ENCODE measurements at places on chromosomes 16 and 17. TPM values are rescaled to one million over a fixed set of nuclear protein-coding genes. Genes with fewer than 3 reads are reported as not detected.

DNA sequence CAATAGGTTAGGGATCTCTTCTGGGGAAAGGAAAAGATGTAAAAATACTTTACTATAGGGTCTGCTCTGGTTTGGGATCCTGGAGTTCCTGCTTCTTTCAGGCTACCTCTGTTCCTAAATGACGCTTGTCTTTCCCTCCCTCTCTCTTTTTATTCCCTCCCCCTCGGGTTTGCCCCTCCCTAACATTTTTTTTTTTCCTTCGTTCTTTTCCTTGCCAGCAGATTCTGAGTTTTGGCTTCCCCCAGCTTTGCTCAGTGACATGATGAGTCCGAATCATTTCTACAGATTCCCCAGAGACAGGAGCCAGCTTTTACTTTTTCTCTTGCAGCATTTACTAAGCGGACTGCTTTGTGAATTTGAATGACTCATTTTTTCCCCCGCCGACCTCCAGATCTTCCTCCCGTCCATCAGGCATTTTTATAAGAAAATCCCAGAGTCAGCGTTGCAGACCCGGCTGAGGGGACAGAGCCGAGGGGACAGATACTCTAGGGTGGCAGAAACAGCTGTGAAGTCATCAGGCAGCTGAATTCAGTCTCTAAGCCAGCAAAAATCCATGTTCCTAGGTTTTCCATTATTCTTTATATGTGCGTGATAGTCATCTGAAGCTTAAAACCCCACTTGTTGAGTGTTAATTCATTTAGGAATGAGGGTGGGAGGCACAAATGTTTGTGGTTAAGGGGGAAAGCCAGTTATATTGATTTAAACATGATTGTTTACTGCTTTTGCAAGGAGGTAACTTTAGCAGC lies at the start of gene TMEM100:
TMEM100 (minus strand) TSS at position 123 of the 746 bp plus-strand sequence. CDS start 1,794 bp downstream, outside the sequence.
- peak; percentile 45 for DNase-seq

GRCh38 chr17:3683054-3683511 lies 12.9 kb downstream of the P2RX5 start:
- no peak for DNase-seq

Gene TBC1D3I
- polyA plus RNA-seq: 0.10 TPM

DNA sequence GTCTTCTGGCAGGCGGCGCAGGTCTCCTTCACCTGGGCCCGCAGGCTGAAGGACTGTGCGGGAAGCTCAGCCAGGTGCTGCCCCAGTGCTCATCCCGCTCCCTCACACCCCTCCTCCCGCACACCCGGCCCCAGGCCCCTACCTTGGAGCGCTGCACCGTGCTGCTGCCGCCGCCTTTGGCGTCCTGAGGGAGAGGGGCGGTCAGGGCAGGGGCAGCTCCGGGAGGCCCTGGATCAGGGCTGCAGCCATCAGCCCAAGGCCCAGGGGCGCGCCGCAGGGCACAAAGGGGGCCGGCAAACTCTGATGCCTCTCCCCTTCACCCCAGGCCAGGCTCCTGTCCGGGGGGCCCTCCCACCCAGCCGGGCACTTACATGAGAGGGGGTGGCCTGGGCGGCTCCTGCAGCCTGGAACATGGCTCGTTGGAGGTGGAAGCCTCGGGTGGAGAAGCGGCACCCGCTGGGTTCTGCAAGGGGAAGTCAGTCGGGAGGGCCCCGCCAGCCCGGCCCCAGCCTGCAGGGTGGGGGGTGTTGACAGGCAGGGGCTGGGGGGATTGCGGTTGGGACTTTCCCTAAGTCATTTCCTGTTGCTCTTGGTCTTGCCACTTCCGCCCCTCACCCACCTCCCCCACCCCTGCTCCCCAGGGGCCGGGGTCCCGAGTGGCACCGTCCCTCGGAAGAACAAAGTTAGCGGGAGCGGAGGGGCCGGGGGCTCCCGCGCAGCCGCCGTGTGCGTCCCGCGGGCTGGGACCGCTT lies 863 bp downstream of the LIMD2 start:
- no peak for DNase-seq

Gene TBL3
- polyA plus RNA-seq: 24.8 TPM

GRCh38 chr16:49876716-49877129 lies 20.8 kb upstream of the ZNF423 start:
- no peak for DNase-seq

Measured in AG04450 (cell line).